ENCODE measurements at places on chromosomes 7 and 10. TPM values are rescaled to one million over a fixed set of nuclear protein-coding genes. Genes with fewer than 3 reads are reported as not detected.

CRPPA gene
- total RNA-seq, result 1.1 TPM

IFIT1B gene
- total RNA-seq, result not detected

SLC26A5 gene
- total RNA-seq, result not detected

PTF1A gene
- not detected for total RNA-seq

MRLN gene
- total RNA-seq, result 0.23 TPM

SAMD9L gene
- 22.4 TPM for total RNA-seq

C10orf90 gene
- not detected for total RNA-seq

MAGI2 gene
- total RNA-seq, result 0.17 TPM

CNNM1 gene
- total RNA-seq, result 0.20 TPM

CFAP70 gene
- 0.34 TPM for total RNA-seq

PRSS2 gene
- total RNA-seq, result not detected

CTTNBP2 gene
- total RNA-seq, result not detected

All from activated T-helper 1 cell treated with anti-CD3 and anti-CD28 coated beads, Interleukin-12 subunit alpha, Interleukin-12 subunit beta, Interleukin-2, Interleukin-4 antibody, amounts not matched to agents 30 ng/mL and 10 ng/mL and 1 ng/mL, durations not matched to agents 14 hours and 24 hours and 36 hours (primary cell).